ENCODE measurements at places on chromosomes 4 and X.

DNA sequence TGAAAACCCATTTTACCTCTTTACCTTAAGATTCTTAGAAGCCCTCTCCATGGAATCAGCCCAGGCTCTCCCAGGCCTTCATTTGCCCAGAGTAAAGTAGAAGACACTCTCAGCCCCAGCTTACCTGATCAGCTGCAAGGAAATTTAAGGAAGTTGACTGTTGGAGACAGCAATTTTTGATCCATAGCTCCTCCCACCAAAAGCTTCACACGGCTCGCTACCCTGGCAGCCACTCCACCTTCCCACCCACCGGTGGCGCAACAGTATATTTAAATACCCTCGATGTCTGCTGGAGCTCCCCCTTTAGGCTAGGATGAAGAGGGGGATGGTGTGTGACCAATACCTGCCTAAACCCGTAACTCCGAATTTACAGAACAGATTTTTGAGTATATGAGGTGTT is 75.4 kb downstream of the MBNL3 start:
- ATAC-seq = no peak

DNA sequence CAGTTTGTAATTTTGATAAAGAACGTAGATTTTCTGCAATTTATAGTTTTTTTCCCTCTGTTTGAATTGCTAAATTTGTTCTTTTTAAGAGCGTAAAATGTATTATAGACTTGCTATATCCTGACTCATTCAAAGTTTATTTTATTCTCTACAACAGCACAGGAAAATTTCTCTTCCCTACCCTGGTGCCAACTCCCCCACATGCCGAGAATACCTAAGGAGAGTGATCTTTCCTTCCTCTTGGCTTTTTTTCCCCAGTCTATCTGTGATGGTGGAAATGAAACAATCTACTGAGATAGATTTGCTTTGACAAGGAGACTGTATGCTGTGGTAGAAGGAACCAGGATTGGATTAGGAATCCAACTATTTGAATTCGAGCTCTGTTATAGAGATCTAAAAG is 271.6 kb downstream of the TLL1 start:
- ATAC-seq = no peak

DNA sequence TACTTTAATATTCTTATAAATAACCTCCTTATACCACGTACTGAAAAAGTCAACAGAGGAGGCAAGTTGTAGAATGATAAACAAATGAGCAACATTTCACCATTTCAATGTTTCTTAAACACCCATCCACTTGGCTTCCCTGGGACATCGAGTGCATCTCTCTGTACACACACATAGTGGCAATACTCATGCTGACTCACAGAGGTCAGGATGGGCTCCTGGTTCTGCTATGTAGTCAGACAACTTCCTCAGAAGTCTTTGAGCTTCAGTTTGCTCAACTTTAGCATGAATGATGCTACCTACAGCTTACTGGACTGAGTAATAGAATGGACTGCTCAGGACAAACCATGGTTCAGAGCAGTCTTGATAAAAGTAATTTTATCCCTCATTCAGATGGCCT is 56.9 kb downstream of the MAD2L1 start:
- ATAC-seq = peak; percentile 47

DNA sequence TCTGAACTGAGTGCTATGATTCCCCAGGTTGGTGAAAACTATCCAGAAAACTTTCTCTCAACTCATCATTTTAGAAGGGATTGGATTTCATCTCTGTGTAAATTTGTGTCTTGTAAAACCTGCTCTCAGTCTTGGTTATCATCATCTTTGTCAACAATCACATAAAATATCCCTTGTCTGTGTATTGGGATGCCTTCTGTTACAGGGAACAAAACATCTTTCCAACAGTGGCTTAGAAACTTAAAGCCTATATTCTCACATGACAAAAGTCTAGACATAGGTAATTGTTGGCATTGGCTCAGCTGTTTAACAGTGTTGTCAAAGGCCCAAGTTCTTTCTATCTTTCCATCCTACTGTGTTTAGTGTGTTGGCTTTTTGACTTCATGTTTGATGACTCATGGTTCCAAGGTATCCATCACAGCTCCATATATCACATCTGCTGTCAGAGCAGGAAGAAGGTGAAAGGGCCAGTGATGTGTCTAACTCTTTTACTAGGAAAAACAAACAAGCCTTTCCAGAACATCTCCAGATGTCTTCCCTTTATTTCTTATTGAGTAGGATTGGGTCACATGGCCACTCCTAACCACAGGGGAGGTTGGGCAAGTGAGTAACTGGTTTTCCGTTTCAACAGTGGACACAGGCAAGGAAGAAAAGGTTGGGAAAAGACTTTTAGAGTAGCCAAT is 65.0 kb downstream of the PHEX start:
- no peak for ATAC-seq

DNA sequence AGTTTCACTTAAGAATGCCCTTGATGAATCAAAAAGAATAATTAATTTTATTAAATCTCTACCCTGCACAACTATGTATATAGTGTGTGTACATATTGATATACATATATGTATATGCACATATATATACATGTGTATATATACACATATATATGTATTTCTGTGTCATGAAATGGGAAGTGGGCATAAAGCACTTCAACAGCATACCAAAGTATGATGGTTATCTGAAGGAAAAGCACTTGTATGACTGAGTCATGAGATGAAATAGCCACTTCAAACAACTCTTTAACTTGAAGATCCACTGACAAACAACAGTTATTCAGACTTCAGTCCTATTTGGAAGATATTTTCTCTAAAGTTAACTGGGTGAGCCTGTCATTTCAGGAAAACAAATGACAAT is 16.3 kb downstream of the RNF128 start:
- ATAC-seq = no peak

DNA sequence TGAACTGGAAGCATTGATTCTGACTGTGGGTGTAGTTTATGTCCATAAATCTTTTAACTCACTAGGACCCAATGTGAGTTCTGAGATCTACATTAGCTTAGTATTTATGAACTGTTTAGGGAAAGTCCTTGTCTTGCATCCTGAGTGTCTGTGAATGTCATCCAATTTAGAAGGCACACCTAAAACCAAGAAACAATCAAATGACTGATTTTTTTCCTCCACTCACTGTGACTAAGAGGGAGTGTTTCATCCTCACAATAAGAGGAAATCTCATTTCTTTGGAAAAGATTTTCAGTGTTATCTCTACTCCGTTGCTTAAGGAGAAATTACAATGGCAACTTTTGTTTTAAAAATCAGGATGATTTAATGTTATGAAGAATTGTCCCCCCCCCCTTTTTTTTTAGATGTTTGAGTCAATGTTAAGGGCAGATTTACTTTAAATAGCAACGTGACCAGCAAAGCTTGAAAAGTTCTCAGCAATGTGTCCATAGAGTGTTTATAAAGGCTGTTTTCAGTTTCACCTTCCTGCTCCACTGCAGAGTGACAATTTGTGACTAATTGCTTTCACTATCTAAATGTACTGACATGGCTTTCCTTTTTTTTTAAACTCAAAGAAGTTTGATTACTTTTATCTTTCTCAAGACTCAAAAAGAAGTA is 173.0 kb downstream of the SPCS3 start:
- ATAC-seq = no peak

- no peak for ATAC-seq
These were observed 34.7 kb downstream of the ADD1 start for GRCh38 chr4:2878346-2878745.

DNA sequence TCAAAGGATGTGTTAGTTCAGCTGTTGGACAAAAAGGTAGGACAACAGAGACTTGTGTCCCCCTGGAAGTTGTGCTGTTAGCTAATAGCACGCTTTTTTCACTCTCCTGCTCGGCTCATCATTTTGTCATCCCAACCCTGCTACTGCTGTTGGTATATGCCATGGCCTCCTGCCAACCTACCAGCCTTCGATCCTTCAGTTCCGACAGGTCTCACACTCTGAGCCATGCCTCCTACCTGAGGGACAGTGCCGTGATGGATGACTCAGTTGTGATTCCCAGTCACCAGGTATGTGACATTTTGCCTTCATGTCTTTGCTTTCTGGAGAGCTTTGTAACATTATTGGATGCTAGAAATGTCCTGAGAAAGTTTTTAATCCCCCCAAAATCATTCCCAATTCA is 268.1 kb downstream of the ANK2 start:
- ATAC-seq = no peak

All from stimulated activated memory B cell treated with anti-CD40 and anti-IgM and Interleukin-4, amounts not matched to agents 10 μg/mL and 1 μg/mL and 100 μg/mL, for 72 hours (primary cell).